ENCODE measurements at places on chromosomes 4 and X.

GRCh38 chrX:100995469-100995868, 26.0 kb downstream of the ARL13A start:
- DNase-seq: peak; percentile 60

GRCh38 chrX:51026862-51027261, 116.3 kb downstream of the BMP15 start:
- DNase-seq: no peak

DNA sequence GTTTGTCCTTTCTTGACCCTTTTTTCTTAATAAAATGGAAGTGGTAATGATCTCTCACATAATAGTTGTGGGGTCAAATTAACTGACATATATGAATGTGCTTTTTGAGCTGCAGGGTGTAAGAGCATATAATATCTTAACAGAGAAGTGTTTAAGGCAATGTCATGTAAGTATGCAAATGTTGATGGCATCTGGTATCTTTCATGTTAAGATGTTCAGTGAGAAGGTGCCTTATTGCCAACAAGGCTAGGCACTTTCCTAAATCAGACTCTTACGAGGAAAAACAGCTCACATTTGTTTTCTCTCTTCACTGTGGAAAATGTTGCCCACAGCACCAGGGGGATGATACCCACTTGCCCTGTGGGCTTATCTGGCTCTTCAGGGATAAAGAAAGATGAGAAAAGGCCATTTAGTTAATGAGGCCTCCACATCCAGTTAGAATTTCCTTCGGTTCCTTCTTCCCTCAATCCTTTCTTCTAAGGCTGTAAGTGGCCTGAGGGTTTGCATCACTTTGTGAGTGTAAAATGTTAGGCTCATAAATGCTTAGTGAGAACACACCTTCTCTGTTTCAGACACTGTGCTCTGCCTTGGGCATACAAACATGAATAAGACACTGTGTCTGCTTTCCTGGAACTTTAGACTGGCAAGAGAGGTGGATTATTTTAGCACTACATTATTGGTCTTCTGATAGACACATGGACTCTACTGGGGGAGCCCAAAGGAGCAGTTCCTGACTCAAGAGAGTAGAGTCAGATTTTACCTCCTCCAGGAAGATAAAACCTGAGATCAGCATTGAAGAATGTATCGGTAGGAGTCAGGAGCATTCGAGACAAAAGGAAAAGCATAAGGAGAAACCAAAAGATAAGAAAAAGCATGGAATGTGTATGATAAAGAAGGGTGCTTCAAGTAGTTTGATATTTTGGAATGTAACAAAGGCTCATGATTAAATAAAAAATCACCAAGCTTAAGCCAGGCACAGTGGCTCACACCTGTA, 135.5 kb downstream of the SOWAHB start:
- DNase-seq: no peak

GRCh38 chr4:8356856-8357255, 83.7 kb downstream of the ACOX3 start:
- no peak for DNase-seq

- no peak for DNase-seq
Observed at GRCh38 chr4:6115342-6115741, 85.0 kb downstream of the JAKMIP1 start.

GRCh38 chr4:72319601-72320021, 249.4 kb downstream of the ADAMTS3 start:
- DNase-seq: no peak
